ENCODE measurements at places on chromosomes 4 and X.
A peak's percentile ranks its signal among the peaks of the same experiment; 100 is the strongest.

DNA sequence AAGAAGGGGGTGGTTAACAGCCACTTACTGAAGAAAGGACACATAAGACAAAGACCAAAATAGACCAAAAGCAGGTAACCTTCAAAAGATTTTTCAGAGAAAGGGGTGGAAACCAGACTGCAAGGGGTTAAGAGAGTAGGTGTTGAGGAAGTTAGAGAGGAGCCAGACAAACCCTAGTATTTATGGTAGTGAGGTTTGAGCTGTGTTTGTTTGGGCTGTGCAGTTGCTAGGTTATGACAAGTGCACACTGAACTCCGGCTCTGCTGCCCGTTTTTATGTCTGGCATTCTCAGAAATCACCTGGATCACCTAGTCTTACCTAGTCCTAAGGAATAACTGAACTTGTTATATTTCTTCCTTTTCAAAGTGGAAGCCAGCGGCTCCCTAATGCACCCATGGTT is 22.9 kb upstream of the G3BP2 start:
- no peak for DNase-seq

DNA sequence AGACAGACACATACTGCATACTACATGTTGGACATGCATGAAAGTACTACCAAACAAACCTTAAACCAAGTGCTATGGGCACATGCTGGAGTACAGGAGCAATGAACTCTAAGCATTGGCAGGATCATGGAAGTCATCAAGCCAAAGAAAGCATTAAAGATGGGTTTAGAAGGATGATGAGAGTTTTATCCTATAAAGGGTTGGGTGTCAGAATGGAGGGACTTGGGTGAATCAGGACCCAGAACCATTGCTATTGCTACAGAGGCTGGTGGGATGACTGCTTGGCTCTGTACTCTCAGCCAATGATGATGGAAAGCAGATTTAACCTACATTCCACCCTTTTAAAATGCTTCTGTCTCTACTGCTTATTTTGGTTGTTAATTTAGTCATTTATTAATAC is 233.9 kb upstream of the EDA2R start:
- no peak for DNase-seq

DNA sequence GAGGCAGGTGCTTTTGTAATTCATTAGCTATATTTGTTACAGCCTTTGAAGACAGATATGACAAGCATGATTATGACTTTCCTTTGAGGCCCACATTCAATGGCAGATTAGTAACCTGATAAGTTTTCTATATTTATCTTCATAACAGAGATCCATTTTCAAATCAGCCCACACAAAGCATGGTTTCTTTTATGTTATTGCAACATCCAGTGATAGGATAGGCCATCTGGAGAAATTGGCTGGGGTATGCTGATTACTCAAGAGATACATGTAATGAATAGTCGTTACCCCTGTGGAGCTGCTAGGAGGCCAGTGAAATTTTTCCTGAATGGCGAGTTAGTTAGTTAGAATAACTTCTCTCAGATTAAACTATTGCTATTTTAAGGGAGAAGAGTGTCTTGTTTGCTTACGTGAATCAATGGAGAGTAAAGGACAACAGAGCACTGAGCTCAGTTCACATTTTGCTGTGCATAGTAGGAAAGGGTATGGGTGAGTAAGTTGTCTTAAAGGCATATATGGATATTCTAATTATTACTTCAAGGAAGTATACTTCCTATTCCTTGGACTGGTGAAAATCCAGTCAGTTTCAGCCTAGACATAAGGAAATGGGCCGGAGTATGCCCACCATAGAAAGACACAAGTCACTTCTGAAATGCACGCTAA is 79.2 kb upstream of the DKK2 start:
- DNase-seq, result no peak

DNA sequence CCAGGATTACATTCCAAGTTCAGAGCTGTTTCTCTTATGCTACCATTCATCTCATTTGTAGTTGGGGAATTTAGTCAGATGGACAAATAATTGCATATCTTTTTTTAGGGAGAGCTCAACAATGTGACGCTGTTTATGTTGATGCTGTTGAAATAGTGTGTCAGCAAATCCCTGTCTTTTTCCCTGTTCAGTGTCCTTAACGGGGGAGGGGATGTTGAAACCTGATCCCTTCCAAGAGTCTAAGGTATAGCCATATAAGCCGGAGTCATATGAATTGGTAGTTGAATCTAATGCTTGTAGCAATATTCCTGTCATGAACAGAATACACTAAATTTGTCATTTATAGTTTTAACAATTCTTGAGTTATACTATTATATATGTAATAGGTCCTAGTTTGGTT is 293.5 kb upstream of the FAT1 start:
- no peak for DNase-seq

GRCh38 chr4:7894098-7894676 is 45.5 kb downstream of the AFAP1 start:
- no peak for DNase-seq

- no peak for DNase-seq
These were observed 5.5 kb upstream of the PIGA start for GRCh38 chrX:15340867-15341266.

GRCh38 chr4:70183168-70183939 is 12.2 kb upstream of the ODAM start:
- peak; percentile 6 for DNase-seq

GRCh38 chrX:14528629-14529289 is 577 bp upstream of the GLRA2 start:
- DNase-seq, result peak; percentile 20

DNA sequence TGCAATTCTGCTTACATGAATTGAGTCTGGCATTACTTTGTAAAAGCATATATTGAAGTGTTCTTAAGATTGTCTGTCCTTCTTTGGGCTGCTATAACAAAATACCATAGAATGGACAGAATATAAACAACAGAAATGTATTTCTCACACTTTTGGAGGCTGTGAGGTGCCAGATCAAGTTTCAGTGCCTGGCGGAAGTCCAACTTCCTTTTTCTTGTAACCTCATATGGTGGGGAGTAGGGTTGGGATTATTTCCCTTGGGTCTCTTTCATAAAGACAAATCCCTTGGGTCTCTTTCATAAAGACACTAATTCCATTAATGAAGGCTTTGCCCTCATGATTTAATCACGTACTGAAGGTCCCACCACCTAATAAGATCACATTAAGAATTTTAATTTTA is 199.3 kb upstream of the GRID2 start:
- DNase-seq, result no peak

GRCh38 chr4:39699687-39700409 is 1.9 kb downstream of the UBE2K start:
- DNase-seq, result no peak

DNA sequence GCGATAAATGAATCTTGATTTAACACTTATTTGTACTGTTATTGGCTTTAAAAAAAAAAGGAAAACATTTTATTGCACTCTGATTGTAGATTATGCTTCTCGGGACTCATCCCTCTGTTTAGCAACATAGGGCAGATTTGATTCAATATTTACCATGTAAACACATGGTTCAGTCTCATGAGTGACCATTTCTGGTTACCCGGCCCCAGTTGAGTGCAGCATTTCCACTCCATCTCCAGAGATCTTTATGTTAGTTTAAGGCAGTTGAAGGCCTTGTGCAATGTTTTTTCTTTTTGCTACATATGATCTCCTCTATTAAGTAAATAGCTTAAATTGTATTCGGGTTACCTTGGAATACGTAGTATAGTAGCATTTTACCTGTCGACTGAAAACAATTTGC is 143.3 kb upstream of the RPS6KA3 start:
- DNase-seq, result no peak

DNA sequence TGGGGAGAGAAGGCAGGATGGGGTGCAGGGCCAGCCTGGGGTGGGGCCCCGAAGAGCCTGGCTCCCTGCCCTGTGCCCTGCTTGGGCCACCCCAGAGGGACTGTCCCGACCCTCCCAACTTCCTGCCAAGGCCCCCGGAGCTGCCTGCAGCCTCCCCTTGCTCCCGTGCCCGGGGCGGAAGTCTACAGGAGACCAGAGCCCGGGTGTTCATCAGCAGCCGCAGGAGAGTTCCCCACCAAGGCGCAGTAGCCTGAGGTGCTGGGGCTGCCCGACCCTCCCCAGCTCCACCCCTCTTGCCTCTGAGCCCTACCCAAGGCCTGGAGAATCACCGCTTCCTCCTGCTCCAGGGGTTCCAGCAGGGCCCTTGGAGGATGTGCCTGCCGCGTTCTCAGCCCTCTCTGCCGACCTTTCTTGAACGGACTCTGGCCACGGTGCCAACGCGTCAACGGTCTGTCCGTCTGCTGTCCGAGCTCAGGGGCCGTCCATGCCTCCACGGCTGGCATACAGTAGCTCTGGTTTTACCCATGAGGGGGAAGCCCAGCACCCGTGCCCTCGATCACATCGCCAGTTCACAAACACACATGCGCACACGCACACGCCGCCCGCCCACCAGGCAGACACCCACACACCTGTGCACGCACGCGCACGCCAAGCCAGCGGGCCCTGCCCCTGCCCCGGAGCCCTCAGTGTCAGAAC is 36.0 kb upstream of the SPON2 start:
- no peak for DNase-seq

GRCh38 chr4:74365761-74366160 is 816 bp downstream of the EREG start:
- no peak for DNase-seq

GRCh38 chr4:109183931-109184490 is 118.4 kb downstream of the COL25A1 start:
- no peak for DNase-seq

- DNase-seq, result no peak
These were observed 33.0 kb downstream of the GRIA3 start for GRCh38 chrX:123217077-123217476.

DNA sequence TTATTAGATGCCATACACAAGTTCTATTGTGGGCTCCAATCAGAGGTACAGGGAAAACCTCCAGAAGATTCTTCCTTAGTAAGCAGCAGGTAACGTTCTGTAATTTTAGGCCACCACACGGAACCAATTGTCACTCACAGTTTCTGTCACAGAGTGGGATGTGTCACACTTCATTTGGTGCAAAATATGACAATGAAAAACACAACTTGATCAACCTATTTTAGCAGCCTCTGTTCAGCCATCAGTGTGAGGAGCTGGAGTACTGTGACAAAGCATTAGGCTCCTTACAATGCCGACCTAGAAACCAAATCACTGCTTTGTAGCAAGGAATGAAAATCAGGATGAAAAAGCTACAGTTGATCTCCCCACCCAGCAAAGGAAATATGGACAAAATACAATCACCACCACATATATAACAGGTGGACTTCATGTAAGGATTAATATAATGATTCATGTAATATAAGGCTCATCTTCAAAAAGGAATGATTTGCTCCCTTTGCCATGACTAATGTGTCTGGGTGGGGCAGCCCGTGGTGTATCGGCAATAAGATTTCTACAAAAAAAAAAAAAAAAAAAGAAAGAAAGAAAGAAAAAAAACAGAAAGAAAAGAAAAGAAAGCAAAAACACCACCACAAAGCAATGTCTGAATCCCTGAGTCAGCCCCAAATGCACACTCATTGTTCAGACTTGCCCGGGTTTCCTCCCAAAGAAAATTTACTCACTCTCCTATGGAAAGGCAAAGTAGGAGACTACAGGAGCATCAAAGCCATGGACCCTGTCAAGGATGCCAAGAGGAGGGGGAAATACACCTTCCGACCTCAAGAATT is 36.0 kb downstream of the SLC9A7 start:
- no peak for DNase-seq

DNA sequence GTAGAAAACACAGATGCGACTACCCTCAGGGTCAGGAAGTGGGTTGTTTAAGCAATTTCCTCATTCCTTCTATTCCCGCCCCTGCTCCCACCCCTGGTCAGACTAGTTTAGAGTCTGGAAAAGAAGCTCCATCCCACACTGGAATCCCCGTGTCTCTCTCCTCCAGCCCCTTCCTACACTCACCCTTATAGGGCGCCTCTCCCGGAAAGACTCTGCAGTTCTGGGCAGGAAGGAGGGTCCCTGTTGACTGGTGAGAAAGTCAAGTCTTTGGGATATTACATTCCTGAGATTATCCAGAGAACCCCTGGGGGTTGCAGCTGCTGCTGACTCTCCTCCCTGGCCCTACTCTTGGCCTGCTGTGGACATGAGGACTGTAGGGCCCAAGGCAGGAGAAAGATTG is 11.9 kb downstream of the STARD8 start:
- DNase-seq, result no peak

- DNase-seq, result no peak
These were observed 88.7 kb downstream of the PDLIM5 start for GRCh38 chr4:94540476-94540875.

- no peak for DNase-seq
These were observed 37.9 kb downstream of the EREG start for GRCh38 chr4:74402692-74403456.

DNA sequence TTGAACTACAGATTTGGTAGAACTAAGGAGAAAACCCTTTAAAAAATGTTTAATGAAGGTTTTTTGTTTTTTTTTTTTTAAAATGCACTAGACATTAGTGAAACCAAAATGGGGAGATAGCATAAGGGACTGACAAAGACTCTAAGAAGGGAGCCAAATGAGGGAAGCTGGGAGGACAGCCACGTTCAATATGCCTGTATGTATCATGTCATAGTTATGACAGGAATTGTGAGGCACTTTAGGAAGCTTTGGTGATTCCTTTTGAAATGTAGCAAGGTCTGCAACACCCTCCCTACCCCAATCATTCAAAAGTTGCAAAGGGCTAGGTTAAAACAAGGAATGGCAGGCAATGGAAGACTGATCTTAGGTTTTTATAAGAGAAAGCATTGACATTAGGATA is 526.0 kb downstream of the TLL1 start:
- no peak for DNase-seq

DNA sequence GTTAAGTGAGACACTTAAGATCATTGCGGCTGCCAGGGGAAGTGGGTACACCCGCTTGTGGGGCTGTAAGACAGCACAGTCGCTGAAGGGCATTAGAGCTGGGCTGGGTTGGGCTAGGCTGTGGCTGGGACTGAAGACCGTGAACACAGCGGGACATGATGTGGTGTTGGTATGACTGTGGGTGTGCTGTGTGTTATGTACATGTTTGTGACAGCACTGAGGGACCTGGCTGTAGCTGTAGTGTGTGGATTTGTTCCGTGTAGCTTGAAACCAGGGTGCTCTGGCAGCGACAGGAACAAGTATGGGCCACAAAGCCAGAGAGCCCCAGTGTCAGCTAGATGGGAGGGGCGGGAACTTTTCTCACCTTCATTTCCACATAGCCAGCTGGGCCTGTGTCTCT is 82.1 kb downstream of the NHSL2 start:
- no peak for DNase-seq

- no peak for DNase-seq
These were observed 630.4 kb downstream of the CCSER1 start for GRCh38 chr4:90757534-90758060.

DNA sequence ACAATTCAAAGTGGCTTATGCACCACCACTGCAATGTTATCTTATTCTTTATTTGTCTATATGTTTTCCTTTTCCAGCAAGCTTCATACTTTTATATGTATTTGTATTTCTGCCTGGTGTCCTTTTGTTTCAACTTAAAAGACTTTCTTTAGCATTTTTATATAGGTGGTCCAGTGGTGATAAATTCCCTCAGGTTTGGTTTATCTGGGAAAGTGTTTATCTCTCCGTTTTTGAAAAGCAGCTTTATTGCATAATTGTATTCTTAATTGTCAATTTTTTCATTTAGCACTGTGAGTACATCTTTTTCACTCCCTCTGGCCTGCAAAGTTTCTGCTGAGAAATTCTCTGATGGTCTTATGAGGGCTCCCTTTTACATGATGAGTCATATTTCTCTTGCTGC is 479.0 kb upstream of the GRID2 start:
- DNase-seq, result no peak
